Activated CD4-positive, alpha-beta memory T cell treated with anti-CD3 and anti-CD28 coated beads for 36 hours (primary cell): ENCODE measurements at places on chromosomes 2 and 18. TPM values are rescaled to one million over a fixed set of nuclear protein-coding genes. Genes with fewer than 3 reads are reported as not detected.

SPATA3 gene
- 0.53 TPM for total RNA-seq

TNFRSF11A gene
- 6.1 TPM for total RNA-seq

GALNT5 gene
- total RNA-seq = not detected

MSTN gene
- not detected for total RNA-seq

SH3RF3 gene
- total RNA-seq = 0.33 TPM

EVX2 gene
- total RNA-seq = not detected

ACMSD gene
- not detected for total RNA-seq

AFF3 gene
- total RNA-seq = 0.59 TPM

DNA sequence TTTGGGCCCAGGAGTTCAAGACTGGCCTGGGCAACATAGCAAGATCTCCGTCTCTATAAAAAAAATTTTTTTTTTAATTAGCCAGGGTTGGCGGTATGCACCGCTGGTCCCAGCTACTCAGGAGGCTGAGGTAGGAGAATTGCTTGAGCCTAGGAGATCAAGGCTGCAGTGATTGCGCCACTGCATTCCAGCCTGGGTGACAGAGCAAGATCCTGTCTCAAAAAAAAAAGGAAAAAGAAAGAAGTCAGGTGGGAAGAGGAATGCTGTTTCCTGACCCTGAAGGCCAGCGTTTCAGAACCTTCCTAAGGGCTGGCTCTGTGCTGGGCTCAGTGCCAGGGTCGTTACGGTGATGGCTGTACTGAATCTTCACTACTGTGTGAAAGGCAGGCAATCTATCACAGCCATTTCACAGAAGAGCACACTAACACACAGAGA, 35.0 kb upstream of the AGAP1 start:
- no peaks in the 10 kb centered on the region for H3K36me3 ChIP-seq
- DNase-seq = no peak
- H3K27ac ChIP-seq = no peak overlapping the region
- no peak overlapping the region for H3K4me3 ChIP-seq

GRCh38 chr2:202074324-202074723, 1.3 kb downstream of the KIAA2012 start:
- no peaks in the 10 kb centered on the region for H3K4me1 ChIP-seq
- H3K27me3 ChIP-seq = peaks cover 8% of the 10 kb centered on the region
- H3K36me3 ChIP-seq = no peaks in the 10 kb centered on the region
- no peak for DNase-seq
- H3K4me3 ChIP-seq = no peak overlapping the region
- no peak overlapping the region for H3K27ac ChIP-seq

- H3K4me1 ChIP-seq = no peaks in the 10 kb centered on the region
- no peak for DNase-seq
- no peaks in the 10 kb centered on the region for H3K36me3 ChIP-seq
- H3K27me3 ChIP-seq = no peaks in the 10 kb centered on the region
Observed at GRCh38 chr18:4549164-4549872, 94.2 kb upstream of the DLGAP1 start.

DNA sequence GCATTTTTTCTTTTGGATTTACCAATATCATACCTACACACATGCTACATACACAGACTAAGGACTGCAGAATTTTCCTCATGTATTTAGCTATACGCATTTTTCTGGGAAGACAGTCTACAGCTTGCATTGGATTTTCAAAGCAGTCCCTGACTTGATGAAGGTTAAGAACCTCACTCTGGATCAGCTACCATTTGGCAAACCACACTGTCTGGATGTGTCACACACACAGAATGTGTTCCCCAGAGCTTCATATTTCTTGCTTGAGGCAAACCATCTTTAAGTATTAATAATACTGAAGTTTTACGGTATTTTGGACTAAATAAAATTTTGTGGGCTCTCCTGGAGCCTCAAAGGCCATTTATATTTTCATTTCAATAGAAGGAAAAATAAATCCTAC, 102.3 kb downstream of the TCF4 start:
- H3K4me1 ChIP-seq = peaks cover 13% of the 10 kb centered on the region
- H3K27me3 ChIP-seq = peaks cover 15% of the 10 kb centered on the region
- no peak overlapping the region for H3K4me3 ChIP-seq
- H3K36me3 ChIP-seq = no peaks in the 10 kb centered on the region
- H3K27ac ChIP-seq = no peak overlapping the region

- H3K36me3 ChIP-seq = peaks cover 7% of the 10 kb centered on the region
- H3K27me3 ChIP-seq = no peaks in the 10 kb centered on the region
- no peaks in the 10 kb centered on the region for H3K4me1 ChIP-seq
- H3K4me3 ChIP-seq = no peak overlapping the region
Observed at GRCh38 chr2:18650221-18650620, 60.9 kb upstream of the NT5C1B start.

- DNase-seq = peak; percentile 55
- H3K4me3 ChIP-seq = no peak overlapping the region
- H3K27ac ChIP-seq = peak overlapping the region; percentile 47
- H3K36me3 ChIP-seq = peaks cover 7% of the 10 kb centered on the region
- no peaks in the 10 kb centered on the region for H3K27me3 ChIP-seq
- H3K4me1 ChIP-seq = peaks cover 41% of the 10 kb centered on the region
Observed at GRCh38 chr2:234032279-234032856, 18.1 kb upstream of the SPP2 start.

DNA sequence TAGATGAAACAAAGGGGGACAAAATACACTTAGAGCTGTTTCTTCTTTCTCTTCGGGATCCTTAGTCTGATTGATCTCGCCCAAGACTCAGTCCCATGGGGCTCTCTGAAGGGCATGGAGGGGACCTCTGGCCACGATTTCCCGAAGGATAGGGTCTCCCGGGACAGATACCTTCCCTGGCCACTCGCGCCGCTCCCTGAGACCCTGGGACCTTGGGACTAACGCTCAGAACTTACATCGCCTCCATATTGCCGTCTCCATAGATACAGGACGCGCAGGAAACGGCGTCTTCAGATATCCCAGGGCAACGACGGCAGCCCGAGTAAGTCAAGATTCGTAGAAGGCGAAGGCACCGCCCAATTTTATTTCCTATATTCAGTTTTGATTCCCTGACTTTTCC, at the start of gene CFAP65:
Gene CFAP65, minus strand, starts transcription at position 265 of the 400 bp plus-strand sequence. CDS start 2,468 bp downstream, outside the sequence.
- peaks cover 38% of the 10 kb centered on the region for H3K27me3 ChIP-seq
- H3K4me1 ChIP-seq = peaks cover 10% of the 10 kb centered on the region
- H3K4me3 ChIP-seq = peak within 1 kb of the TSS; percentile 55
- no peak within 1 kb of the TSS for H3K27ac ChIP-seq
- DNase-seq = peak; percentile 52

DNA sequence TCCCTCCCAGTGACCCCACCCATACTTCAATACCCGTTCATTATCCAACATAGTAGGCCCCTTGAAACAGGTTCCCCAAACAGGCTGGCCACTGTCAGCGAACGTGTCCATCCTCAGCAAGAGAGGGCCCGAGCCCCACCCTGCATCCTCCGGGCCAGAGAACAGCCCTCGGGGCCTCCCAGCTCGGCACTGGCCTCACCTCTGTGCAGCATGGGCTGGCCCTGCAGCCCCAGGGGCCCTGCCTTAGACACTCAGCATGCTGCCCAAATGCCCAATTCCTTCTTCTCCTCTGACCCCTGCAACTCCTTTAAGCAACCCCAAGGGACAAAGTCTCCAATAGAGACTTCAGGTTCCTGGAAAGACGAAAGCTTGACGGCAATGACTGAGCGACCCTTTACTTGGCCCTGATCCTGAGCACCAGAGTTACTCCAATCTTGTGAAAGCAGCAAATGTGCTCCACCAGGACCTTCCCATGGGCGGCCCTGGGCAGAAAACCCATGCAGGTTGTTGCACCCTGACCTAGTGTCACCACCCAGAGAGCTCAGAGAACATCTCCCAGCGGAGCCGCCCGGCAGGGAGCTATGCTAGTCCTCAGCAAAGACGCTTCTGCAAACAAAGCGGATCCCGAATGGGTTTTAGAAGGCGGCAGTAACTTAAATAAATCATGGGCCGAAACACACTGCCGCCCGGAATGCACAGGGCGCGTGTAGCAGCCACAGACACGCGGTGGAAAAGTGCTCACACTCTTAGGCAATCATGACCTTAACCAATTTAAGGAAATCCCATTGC, 782 bp downstream of the COL6A3 start:
- no peaks in the 10 kb centered on the region for H3K4me1 ChIP-seq
- no peaks in the 10 kb centered on the region for H3K27me3 ChIP-seq
- no peak overlapping the region for H3K4me3 ChIP-seq
- peaks cover 4% of the 10 kb centered on the region for H3K36me3 ChIP-seq

- H3K36me3 ChIP-seq = no peaks in the 10 kb centered on the region
- peak overlapping the region; percentile 71 for H3K27ac ChIP-seq
- H3K4me1 ChIP-seq = peaks cover 39% of the 10 kb centered on the region
- peak; percentile 71 for DNase-seq
- H3K4me3 ChIP-seq = peak overlapping the region; percentile 75
Observed at GRCh38 chr18:62717169-62717924, 2.0 kb downstream of the PHLPP1 start.

GRCh38 chr2:186429104-186429503, 57.0 kb upstream of the ZC3H15 start:
- no peak overlapping the region for H3K27ac ChIP-seq
- H3K4me1 ChIP-seq = peaks cover 10% of the 10 kb centered on the region
- H3K36me3 ChIP-seq = peaks cover 1% of the 10 kb centered on the region
- DNase-seq = no peak

- DNase-seq = no peak
- no peaks in the 10 kb centered on the region for H3K27me3 ChIP-seq
- H3K4me3 ChIP-seq = no peak overlapping the region
- H3K27ac ChIP-seq = no peak overlapping the region
- H3K36me3 ChIP-seq = no peaks in the 10 kb centered on the region
- H3K4me1 ChIP-seq = no peaks in the 10 kb centered on the region
Observed at GRCh38 chr18:62979176-62979575, 263.8 kb downstream of the PHLPP1 start.

DNA sequence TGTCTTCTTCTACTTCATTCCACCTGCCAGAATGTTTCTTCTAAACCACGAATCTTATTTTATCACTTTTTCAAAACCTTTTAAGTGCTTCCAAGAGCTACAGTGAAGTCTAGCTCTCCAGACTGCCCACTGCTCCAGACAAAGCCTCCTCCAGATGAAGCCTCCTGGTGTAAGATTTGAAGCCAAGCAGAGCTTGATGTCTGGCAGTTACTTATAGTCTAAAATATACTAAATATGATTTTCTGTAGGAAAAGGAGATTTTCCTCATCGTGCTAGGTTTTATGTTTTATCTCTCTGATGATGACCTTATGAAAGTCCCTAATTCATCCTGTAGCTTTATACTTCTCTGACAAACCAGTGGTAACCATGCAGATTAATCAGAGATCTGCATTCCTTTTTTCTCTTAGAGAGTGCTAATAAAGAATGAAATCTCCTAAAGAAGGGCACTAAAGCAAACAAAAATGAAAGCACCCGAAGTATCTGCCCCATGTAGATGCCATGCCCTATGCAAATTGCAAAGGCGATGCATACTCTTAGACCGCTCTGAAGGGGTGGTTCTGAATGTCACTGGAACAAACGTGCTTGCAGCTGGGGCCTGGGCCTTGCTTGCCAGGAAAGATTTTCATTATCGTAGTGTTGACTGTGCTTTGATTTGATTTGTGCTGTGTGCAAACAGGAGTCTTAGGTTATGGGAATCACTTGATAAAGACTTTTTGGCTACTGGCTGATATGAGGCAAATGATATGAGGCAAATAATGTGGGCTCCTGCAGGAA, 314.2 kb downstream of the PID1 start:
- no peak for DNase-seq
- H3K36me3 ChIP-seq = no peaks in the 10 kb centered on the region
- no peaks in the 10 kb centered on the region for H3K27me3 ChIP-seq
- H3K4me1 ChIP-seq = no peaks in the 10 kb centered on the region
- no peak overlapping the region for H3K4me3 ChIP-seq

GRCh38 chr2:137943678-137944347, 20.5 kb upstream of the HNMT start:
- no peak overlapping the region for H3K4me3 ChIP-seq
- no peaks in the 10 kb centered on the region for H3K36me3 ChIP-seq
- no peak overlapping the region for H3K27ac ChIP-seq

- no peak overlapping the region for H3K4me3 ChIP-seq
- H3K36me3 ChIP-seq = peaks cover 24% of the 10 kb centered on the region
- H3K4me1 ChIP-seq = peaks cover 5% of the 10 kb centered on the region
- no peak overlapping the region for H3K27ac ChIP-seq
- no peaks in the 10 kb centered on the region for H3K27me3 ChIP-seq
Observed at GRCh38 chr2:102166189-102166845, 20.5 kb upstream of the IL1RL2 start.

DNA sequence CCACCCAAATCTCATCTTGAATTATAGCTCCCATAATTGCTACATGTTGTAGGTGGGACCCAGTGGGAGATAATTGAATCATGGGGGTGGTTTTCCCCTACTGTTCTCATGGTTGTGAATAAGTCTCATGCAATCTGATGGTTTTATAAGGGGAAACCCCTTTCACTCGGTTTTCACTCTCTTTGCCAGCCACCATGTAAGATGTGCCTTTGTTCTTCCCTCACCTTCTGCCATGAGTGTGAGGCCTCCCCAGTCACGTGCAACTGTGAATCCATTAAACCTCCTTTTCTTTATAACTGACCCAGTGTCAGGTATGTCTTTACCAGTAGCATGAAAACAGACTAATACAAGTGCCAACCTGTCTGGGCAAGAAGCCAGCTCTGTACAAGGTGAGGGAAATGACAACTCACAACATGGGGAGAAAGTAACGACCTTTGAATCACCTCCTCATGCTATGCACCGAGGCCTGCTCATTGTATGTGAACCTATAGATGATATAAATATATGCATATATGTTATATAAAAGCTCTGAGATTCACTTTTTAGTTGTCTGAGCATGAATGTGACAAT, 162.2 kb downstream of the ALPK2 start:
- H3K27me3 ChIP-seq = peaks cover 13% of the 10 kb centered on the region
- H3K27ac ChIP-seq = no peak overlapping the region
- no peak for DNase-seq
- H3K4me1 ChIP-seq = no peaks in the 10 kb centered on the region

DNA sequence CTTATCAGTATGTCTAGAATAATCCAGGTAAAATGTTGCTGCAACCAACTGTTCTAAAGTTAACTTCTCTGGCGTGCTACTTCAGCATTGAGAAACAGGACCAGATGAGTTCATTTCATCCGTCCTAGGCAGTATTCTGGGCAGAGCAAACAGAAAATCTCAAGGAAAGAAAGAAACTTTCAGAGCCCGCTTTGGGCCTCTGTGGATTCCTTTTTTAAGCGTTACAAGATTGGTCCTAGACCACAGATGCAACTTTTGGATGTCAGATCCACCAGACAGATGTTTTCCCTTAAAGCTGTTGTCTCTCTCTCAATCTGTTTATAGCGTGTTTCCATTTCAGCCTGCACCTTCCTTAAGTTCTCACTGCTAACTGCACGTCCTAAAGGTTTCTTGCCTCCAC, 75.0 kb downstream of the BCL2 start:
- no peaks in the 10 kb centered on the region for H3K27me3 ChIP-seq
- no peak overlapping the region for H3K27ac ChIP-seq
- H3K4me3 ChIP-seq = no peak overlapping the region
- DNase-seq = no peak

GRCh38 chr18:21702602-21703001, 2.0 kb downstream of the ABHD3 start:
- H3K27me3 ChIP-seq = no peaks in the 10 kb centered on the region
- no peak overlapping the region for H3K27ac ChIP-seq

- H3K4me1 ChIP-seq = no peaks in the 10 kb centered on the region
- H3K27me3 ChIP-seq = no peaks in the 10 kb centered on the region
Observed at GRCh38 chr2:167718560-167718959, 528.8 kb downstream of the STK39 start.

GRCh38 chr2:236820763-236821344, 251.2 kb downstream of the ACKR3 start:
- no peak for DNase-seq
- no peak overlapping the region for H3K27ac ChIP-seq
- peaks cover 3% of the 10 kb centered on the region for H3K27me3 ChIP-seq
- no peaks in the 10 kb centered on the region for H3K4me1 ChIP-seq
- H3K4me3 ChIP-seq = no peak overlapping the region
- no peaks in the 10 kb centered on the region for H3K36me3 ChIP-seq
